Aortic smooth muscle cell (primary cell): ENCODE measurements at places on chromosomes 5 and 9. TPM values are rescaled to one million over a fixed set of nuclear protein-coding genes. Genes with fewer than 3 reads are reported as not detected.

Gene PCDHB14
- total RNA-seq = 0.92 and 1.1 TPM in 2 replicates

Gene PRR7
- total RNA-seq = 5.3 and 6.3 TPM in 2 replicates

Gene HCN1
- total RNA-seq = not detected in 2 replicates

Gene SPATA31D4
- not detected in 2 replicates for total RNA-seq

Gene FSTL4
- total RNA-seq = not detected in 2 replicates

Gene CATSPER3
- 0.13 and 0.25 TPM in 2 replicates for total RNA-seq

Gene TNC
- total RNA-seq = 20.6 and 48.6 TPM in 2 replicates

Gene GDNF
- not detected in 2 replicates for total RNA-seq

Gene EPB41L4A
- total RNA-seq = 9.1 and 11.9 TPM in 2 replicates

Gene PCDHA9
- under 0.01 and 0.06 TPM in 2 replicates for total RNA-seq

Gene CCDC192
- total RNA-seq = not detected in 2 replicates

Gene SAXO1
- total RNA-seq = under 0.01 TPM in 2 replicates

Gene MORN5
- total RNA-seq = not detected in 2 replicates

Gene PCDHB10
- total RNA-seq = 0.66 and 1.1 TPM in 2 replicates

Gene IL5
- not detected in 2 replicates for total RNA-seq

Gene RLN2
- not detected in 2 replicates for total RNA-seq

Gene MAP1B
- total RNA-seq = 135 and 251 TPM in 2 replicates

Gene SPINK13
- not detected in 2 replicates for total RNA-seq

Gene NTNG2
- 1.6 and 4.2 TPM in 2 replicates for total RNA-seq

Gene EGFLAM
- total RNA-seq = 6.0 and 8.9 TPM in 2 replicates

Gene HEMGN
- not detected in 2 replicates for total RNA-seq

Gene PDE6A
- total RNA-seq = not detected in 2 replicates

Gene PFN3
- not detected in 2 replicates for total RNA-seq

Gene PCDHGB3
- total RNA-seq = 5.7 and 8.4 TPM in 2 replicates

Gene LCN9
- total RNA-seq = not detected in 2 replicates

Gene GALNT12
- total RNA-seq = 9.6 and 12.9 TPM in 2 replicates

Gene GMCL2
- total RNA-seq = not detected in 2 replicates

Gene RUSC2
- total RNA-seq = 18.2 and 22.1 TPM in 2 replicates

Gene DELE1
- total RNA-seq = 37.4 and 47.0 TPM in 2 replicates

Gene SLC9A3
- 0.66 and 0.68 TPM in 2 replicates for total RNA-seq

Gene LCN12
- total RNA-seq = 0.26 and 0.37 TPM in 2 replicates

Gene SLC34A3
- 0.06 and 0.13 TPM in 2 replicates for total RNA-seq

Gene NCS1
- total RNA-seq = 32.0 and 33.2 TPM in 2 replicates

Gene RNF208
- total RNA-seq = 0.40 and 0.50 TPM in 2 replicates

Gene TLX3
- not detected in 2 replicates for total RNA-seq

Gene THBS4
- total RNA-seq = 0.56 and 1.3 TPM in 2 replicates

Gene PCDHGB6
- 3.3 and 4.7 TPM in 2 replicates for total RNA-seq

Gene BAAT
- not detected in 2 replicates for total RNA-seq

Gene LRRC19
- not detected in 2 replicates for total RNA-seq

Gene ZNF658
- 4.2 and 4.7 TPM in 2 replicates for total RNA-seq

Gene SHISAL2B
- total RNA-seq = not detected in 2 replicates

Gene UAP1L1
- total RNA-seq = 14.0 and 19.0 TPM in 2 replicates

Gene LCP2
- not detected in 2 replicates for total RNA-seq
